ENCODE measurements at places on chromosomes 7 and 10.

DNA sequence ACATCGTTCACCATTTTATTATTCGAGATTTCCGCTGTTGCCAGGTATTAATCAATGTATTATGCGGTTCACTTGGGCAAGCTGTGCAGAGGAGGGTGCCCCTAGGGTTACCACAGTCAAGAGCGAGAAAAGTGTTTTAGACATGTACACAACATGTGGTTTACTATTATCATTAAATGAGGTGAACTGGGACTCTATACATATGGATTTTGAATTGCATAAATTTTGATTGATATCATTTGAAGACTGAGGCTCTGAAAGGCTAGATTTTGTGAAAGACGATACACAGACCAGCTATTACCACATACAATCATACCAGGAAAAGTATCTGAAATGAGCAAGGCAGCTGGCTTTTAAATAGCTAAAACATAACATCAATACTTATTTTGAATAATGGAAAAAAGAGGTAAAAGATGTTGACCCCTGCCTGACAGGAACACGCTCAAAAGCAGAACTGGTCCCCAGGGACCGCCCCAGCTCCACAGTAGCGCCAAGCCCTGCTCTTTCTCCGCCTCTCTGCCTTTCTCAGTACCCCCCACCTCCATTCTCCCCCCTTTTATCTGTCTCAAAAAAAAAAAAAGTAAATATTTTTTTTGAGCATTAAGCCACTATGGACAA is 413.4 kb upstream of the MKI67 start:
- no peak for DNase-seq

GRCh38 chr10:47401874-47402640 is 18.0 kb upstream of the ZNF488 start:
- no peak for DNase-seq

GRCh38 chr7:138876326-138876725 is 78.3 kb upstream of the ATP6V0A4 start:
- DNase-seq: no peak

DNA sequence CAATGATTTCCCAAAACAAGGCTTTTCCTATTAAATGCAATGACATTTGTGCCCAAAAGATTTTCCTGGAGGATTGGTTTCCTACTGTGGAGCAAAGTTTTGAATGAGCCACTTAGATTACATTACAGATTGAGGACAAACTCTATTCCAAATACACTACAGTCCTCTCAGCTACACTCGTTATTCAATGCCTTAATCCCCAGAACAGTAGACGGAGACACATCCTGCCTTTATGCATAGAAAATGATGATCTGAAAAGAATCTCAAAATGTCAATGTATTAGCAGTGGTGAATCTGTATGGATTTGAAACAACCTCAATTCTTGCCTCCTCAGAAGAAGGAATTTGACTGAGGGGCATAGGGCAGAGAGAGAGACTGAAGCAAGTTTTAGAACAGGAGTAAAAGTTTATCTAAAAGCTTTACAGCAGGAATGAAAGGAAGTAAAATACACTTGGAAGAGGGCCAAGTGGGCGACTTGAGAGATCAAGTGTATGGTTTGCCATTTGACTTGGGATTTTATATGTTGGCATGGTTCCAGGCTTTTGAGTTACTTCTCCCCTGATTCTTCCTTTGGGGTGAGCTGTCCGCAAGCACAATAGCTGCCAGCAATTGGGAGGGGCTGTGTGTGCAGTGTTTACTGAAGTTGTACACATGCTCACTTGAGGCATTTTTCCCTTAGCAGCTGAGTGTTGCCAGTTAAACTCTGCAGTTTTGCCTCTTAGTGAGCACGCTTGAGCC is 891.9 kb upstream of the MBL2 start:
- no peak for DNase-seq

DNA sequence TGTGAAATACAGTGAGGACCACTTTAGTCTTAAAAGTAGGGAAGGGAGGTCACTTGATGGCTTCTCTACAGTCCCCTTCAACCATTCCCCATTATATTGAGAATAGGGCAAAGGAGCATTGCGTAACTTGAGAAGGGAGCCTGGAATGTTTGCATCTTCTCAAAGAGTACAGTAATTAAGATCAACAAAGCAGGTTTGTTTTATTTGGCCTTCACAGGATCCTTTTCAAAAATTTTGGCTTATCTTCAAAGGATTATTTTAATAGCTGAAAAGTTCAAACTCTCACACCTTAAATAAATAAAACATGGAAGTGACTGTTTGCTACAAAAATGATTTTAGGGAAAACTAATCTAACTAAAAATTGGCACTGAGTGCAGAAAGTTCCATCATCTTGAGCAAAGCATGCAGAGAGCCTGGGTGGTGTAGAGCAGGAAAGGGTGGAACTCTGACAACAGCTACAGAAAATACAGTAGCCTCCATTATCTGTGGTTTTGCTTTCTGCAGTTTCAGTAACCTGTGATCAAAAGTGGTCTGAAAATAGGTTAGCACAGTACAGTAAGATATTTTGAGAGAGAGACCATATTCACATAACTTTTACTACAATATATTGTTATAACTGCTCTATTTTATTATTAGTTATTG is 214.0 kb downstream of the MDFIC start:
- no peak for DNase-seq

DNA sequence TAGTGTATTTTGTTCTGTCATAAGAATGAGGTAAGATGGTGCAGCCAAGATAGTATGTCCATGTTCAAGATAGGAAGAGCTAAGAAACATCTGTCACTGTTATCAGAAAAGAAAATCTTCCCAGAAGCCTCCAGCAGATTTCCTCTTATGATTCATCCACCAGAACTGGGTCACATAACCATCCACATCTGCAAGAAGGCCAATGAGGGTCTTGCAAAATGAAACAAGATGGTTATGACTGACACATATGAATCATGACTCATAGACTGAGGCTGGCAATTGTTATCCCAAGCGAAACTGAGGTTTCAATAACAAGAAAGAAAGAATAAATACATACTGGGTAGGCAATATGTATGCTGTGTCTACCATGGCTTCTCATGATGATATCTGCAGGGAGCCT is 30.3 kb downstream of the CCNJ start:
- DNase-seq: no peak

GRCh38 chr7:111004310-111004901 is 86.5 kb upstream of the LRRN3 start:
- peak; percentile 64 for DNase-seq

- DNase-seq: no peak
These were observed 50.4 kb downstream of the UNC5B start for GRCh38 chr10:71262817-71263216.

DNA sequence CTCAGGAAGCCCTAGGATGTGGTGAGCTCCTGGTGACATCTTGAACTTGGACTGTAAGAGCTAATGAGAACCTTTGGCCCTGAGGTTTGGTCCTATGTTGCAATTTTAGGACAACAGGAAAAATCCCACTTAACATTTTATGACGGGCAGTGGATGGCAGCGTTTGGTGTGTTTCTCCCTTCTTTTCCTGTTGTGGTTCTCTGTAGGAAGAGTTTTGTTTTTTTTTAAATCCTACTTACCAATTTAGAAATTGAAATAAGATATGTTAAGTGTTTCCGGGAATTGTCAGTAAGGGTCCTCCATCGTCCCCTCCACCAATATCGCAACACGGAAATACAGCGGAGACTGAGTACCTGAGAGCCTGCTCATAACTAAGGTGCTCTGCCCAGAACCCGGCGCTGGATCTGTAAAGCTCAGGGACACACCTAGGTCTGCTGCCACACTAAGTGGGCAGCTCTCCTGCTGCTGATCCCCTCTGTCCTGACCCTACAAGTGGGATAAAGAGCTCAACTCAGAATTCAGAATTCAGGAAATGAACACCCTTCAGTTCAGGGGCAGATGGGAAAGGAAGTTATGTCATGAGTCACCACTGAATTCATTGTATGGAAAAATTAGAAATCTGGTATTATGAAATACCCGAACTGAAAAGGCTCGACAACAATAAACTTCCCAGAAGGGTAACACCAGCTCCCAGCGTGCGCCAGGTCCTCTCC is 9.1 kb upstream of the PROSER2 start:
- no peak for DNase-seq

DNA sequence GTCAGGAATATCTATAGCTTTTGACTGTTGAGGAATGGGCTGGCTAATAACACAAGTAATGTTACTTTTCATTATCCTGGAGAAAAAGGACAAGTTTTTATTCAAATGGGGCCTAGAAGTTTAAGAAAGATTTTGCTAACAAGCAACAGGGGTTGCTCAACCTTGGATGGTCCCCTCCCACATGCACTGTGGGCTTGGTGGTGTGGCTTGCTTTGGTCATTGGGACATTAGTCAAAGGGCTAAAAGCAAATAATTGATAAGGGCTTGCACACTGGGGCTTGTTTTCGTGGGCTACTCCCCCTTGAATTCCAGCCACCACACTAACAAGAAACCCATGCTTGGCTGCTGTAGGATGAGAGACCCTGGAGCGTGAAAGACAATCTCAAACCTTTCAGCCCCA is 127.6 kb downstream of the JCAD start:
- no peak for DNase-seq

GRCh38 chr7:101606498-101606923 is 22.6 kb downstream of the MYL10 start:
- no peak for DNase-seq

DNA sequence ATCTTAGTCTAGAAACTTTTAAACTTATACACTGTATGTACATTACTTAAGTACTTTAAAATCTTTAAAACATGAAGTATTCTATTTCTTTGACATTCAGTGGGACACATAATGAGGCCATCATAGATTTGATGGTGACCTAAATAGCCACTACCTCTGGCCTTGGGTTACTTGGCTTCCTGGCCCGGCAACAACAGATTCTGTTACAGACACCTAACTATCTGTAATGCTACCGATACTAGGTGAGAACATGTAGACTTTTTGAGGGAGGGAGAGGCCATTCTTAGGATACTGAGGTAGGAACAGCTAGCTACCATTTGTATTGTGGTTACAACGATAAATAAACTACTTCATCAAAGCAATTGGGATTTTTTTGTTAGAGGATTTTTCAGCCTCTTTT is 154.7 kb upstream of the KAT6B start:
- no peak for DNase-seq

DNA sequence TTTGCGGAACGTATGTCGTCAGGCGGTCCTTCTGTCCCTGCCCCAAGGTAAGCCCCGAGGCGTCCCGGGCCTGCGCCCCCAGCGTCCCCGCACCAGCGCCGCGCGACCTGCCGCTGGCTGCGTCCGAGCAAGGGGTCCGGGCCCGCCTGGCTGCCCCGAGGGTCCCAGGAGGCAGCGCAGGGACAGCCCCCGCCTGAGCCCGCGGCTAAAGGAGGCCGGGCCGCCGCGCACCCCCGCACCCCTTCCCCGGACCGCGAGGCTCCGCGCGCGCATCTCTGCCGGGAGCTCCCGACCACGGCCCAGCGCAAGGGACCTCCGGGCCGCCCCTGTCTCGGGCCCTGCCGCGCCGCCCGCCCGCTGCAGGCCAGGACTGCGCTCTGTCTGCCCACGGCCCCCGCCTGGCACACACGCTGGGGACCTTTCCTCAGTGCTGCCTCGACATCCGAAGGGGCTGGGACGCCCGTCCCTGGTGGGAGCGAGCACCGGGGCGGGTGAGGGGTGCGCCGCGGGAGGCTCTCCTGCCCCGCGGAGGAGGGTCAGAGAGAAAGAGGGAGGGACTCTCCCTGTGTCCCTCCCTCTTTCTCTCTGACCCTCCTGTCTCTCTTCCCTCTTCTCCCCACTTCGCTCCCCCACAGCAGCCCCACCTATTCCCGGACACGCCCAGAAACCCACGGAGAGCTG is 25.0 kb downstream of the SHH start:
- no peak for DNase-seq

GRCh38 chr7:25735674-25736242 is 416.2 kb upstream of the NFE2L3 start:
- DNase-seq: no peak

DNA sequence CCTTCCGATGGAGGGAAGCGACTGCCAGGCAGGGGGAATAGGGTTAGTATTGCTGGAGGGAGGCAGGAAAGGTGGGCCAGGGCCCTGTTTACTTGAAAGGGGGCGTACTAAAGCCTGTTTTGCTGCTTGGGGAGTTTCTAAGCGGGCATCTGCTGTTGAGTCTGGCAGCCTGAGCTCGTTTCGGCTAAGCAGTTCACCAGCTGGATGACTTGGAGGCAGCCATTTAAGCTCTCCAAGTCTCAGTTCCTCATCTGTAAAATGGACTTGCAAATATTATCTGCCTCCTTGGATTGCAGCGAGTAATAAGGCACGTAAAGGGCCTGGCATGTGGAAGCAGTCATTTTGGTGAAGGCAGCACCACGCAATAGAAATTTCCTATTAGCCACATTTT is 44.0 kb downstream of the LDB3 start:
- DNase-seq: no peak

GRCh38 chr10:63522277-63522687 is 1.1 kb downstream of the REEP3 start:
- DNase-seq: peak; percentile 11

DNA sequence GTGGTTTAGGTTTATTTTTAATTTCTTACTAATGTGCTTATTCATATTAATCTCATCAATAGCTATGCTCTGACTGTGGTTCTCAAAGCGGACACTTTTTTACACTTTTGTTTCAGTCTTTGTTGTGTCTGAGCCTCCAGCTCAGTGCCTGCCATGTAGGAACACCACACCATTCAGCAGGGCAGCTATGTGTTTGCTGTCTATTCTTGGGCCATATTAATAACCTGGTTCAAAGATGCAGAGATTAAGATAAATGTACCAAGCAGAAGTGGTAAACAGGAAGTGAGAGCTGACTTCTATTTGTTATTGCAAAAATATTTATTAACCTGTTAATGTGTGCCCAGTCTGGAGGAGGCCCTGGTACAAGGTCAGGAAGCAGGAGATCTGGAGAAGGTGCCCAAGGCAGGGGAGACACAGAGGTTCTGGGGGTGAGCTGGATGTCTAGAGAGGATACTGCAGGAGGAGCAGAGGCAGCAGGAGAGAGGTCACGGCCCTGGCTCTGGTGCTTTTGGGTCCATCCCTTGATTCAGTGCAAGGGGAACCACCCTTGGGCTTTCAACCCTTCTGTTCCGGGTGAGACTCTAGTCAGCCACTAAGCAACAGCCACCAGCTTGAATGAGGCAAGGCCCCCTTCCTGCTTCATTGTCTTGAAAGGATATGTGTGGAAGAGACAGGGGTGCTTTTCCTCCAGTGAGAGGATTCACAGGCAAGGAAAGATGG is 1.9 kb downstream of the TBXAS1 start:
- DNase-seq: no peak

GRCh38 chr10:125836746-125837145 is 13.4 kb downstream of the BCCIP start:
- DNase-seq: no peak

GRCh38 chr7:24504040-24504439 is 69.2 kb upstream of the PALS2 start:
- no peak for DNase-seq

- DNase-seq: no peak
These were observed 2.0 kb upstream of the EXOC6 start for GRCh38 chr10:92846344-92846743.

DNA sequence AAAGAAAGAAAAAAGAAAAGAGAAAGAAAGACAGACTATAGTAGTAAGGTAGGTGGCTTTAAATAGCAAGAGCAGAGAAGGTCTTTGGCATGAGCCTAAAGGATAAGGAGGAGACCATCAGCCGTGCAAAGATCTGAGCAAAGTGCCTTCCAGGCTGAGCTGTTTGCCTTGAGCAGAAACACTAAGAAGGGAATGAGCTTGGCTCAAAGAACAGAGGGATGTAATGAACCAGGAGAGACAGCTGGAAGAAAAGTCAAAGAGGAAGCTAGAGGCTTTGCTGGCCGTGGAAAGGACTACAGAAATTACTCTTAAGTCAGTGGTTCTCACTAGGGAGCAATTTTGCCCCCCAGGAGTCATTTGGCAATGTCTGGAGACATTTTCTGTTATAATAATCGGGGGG is 228.6 kb downstream of the FGFR2 start:
- no peak for DNase-seq
